ENCODE measurements at places on chromosomes 3 and 15. TPM values are rescaled to one million over a fixed set of nuclear protein-coding genes. Genes with fewer than 3 reads are reported as not detected.

The CHRNA7 gene
- not detected for total RNA-seq

The FLNB gene
- total RNA-seq: 52.1 TPM

The HYAL1 gene
- total RNA-seq: not detected

The CYP1A2 gene
- total RNA-seq: not detected

The GAP43 gene
- total RNA-seq: not detected

The MST1 gene
- total RNA-seq: 9.1 TPM

The PPP1R14D gene
- total RNA-seq: not detected

The VEPH1 gene
- total RNA-seq: not detected

The IREB2 gene
- 67.4 TPM for total RNA-seq
